ENCODE measurements at places on chromosomes 7 and 10. TPM values are rescaled to one million over a fixed set of nuclear protein-coding genes. Genes with fewer than 3 reads are reported as not detected.

Gene GIMAP8
- total RNA-seq: 27.8 TPM

Gene NACAD
- total RNA-seq: 0.02 TPM

Gene RGR
- total RNA-seq: not detected

Gene C7orf57
- total RNA-seq: 0.11 TPM

Gene NKX2-3
- not detected for total RNA-seq

Gene CPA4
- not detected for total RNA-seq

Gene AKR1C3
- total RNA-seq: 3.8 TPM

Gene NRCAM
- 0.16 TPM for total RNA-seq

Gene TRIM74
- 1.5 TPM for total RNA-seq

Gene NYAP1
- not detected for total RNA-seq

Gene RBP4
- total RNA-seq: not detected

Gene KLF6
- total RNA-seq: 97.6 TPM

Gene PDK4
- not detected for total RNA-seq

Gene HPSE2
- not detected for total RNA-seq

Gene TMEM130
- not detected for total RNA-seq

Gene FAM25C
- total RNA-seq: not detected

Gene IL15RA
- total RNA-seq: 23.1 TPM

Gene TDRD1
- total RNA-seq: 0.09 TPM

Gene PLEKHS1
- total RNA-seq: not detected

Gene TFEC
- 1.0 TPM for total RNA-seq

Gene GIMAP5
- 77.7 TPM for total RNA-seq

Gene STAG3
- total RNA-seq: 21.7 TPM

Gene TSPAN33
- 3.0 TPM for total RNA-seq

Gene KIFBP
- total RNA-seq: 14.5 TPM

Gene CALML3
- not detected for total RNA-seq

Gene PON3
- 0.25 TPM for total RNA-seq

Gene RARRES2
- total RNA-seq: not detected

Gene FZD8
- total RNA-seq: 0.41 TPM

Gene GARIN1A
- 0.95 TPM for total RNA-seq

Gene GRID2IP
- not detected for total RNA-seq

Gene LLCFC1
- not detected for total RNA-seq

Gene IFIT1B
- total RNA-seq: not detected

Gene C7orf25
- 4.4 TPM for total RNA-seq

Gene UNC5B
- total RNA-seq: not detected

Gene MINDY4
- total RNA-seq: 1.2 TPM

Gene PTCD1
- total RNA-seq: 9.4 TPM

Gene SFTPA2
- not detected for total RNA-seq

Gene TAS2R4
- 1.1 TPM for total RNA-seq

Gene FAM20C
- total RNA-seq: 0.70 TPM

Gene PIK3CG
- 35.5 TPM for total RNA-seq

Gene METTL27
- total RNA-seq: 2.7 TPM

Gene FKBP14
- total RNA-seq: 8.6 TPM

Gene ZNF316
- 21.5 TPM for total RNA-seq

Gene NPTX2
- not detected for total RNA-seq

Gene KAZALD1
- total RNA-seq: 0.36 TPM

Gene MLXIPL
- total RNA-seq: not detected

Gene TAS2R5
- total RNA-seq: 0.55 TPM

Gene SFMBT2
- 23.0 TPM for total RNA-seq

Gene CLRN3
- total RNA-seq: not detected

Gene PON1
- not detected for total RNA-seq

Gene TCAF1
- total RNA-seq: 15.7 TPM

Gene TLX1
- total RNA-seq: not detected

Gene IFRD1
- 36.0 TPM for total RNA-seq

Gene GPR146
- total RNA-seq: 13.8 TPM

Gene LDB1
- 72.5 TPM for total RNA-seq
